T-helper 2 cell treated with Interferon-gamma antibody and Interleukin-4, amounts not matched to agents 5 μg/mL and 100 μg/mL, for 36 hours (primary cell): ENCODE measurements at places on chromosomes 7 and 10.

GRCh38 chr10:80492848-80493521 is 38.9 kb downstream of the TSPAN14 start:
- peaks cover 83% of the 10 kb centered on the region for H3K4me1 ChIP-seq
- H3K36me3 ChIP-seq = peaks cover 91% of the 10 kb centered on the region
- peak overlapping the region; percentile 74 for H3K4me3 ChIP-seq
- H3K27ac ChIP-seq = peak overlapping the region; percentile 87
- no peak for DNase-seq

- DNase-seq = no peak
- no peak overlapping the region for H3K27ac ChIP-seq
- H3K27me3 ChIP-seq = no peaks in the 10 kb centered on the region
- H3K36me3 ChIP-seq = no peaks in the 10 kb centered on the region
- no peaks in the 10 kb centered on the region for H3K4me1 ChIP-seq
- H3K4me3 ChIP-seq = no peak overlapping the region
Observed at GRCh38 chr10:34444223-34445183, 370.6 kb downstream of the PARD3 start.

DNA sequence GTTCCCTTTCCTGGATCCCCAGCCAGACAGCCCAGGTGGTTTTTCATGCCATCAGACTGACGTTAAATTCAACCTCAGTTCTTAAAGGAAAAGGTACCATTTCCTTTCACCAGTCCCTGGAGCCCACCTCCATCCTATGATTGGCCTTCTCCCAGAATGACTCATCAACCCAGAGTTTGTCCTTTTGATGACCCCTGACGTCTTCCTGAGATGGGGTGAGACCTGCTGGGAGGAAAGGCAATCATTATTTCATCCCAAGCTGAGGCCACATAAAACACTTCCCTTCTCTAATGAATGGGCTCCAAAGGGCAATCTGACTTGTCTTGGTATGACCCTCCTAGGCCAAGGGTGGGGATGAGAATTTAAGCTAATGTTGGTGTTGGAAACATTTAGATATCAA is 750.7 kb downstream of the SUGCT start:
- no peaks in the 10 kb centered on the region for H3K36me3 ChIP-seq
- H3K27me3 ChIP-seq = no peaks in the 10 kb centered on the region
- H3K27ac ChIP-seq = no peak overlapping the region
- H3K4me1 ChIP-seq = no peaks in the 10 kb centered on the region

DNA sequence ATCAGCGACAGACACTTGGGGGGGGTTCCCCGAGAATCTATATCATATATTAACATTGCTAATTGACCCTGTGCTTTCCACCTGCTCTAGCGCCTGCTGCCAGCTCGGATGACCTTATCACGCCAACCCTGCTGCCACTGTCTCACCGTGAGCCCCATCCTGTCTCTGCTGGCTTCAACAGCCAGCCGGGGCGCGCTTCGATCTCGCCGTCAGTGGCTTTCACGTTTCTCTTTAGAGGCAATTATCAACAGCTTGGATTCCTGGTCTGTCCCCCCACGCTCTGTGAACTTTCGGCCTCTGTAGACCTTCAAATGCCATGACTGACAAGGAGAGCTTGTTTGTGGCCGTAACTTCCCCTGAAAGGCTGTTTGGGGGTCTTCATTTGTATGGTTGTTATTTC is 123.0 kb downstream of the EBF3 start:
- no peaks in the 10 kb centered on the region for H3K4me1 ChIP-seq
- DNase-seq = no peak
- H3K4me3 ChIP-seq = no peak overlapping the region
- H3K36me3 ChIP-seq = no peaks in the 10 kb centered on the region
- no peaks in the 10 kb centered on the region for H3K27me3 ChIP-seq
- H3K27ac ChIP-seq = no peak overlapping the region

DNA sequence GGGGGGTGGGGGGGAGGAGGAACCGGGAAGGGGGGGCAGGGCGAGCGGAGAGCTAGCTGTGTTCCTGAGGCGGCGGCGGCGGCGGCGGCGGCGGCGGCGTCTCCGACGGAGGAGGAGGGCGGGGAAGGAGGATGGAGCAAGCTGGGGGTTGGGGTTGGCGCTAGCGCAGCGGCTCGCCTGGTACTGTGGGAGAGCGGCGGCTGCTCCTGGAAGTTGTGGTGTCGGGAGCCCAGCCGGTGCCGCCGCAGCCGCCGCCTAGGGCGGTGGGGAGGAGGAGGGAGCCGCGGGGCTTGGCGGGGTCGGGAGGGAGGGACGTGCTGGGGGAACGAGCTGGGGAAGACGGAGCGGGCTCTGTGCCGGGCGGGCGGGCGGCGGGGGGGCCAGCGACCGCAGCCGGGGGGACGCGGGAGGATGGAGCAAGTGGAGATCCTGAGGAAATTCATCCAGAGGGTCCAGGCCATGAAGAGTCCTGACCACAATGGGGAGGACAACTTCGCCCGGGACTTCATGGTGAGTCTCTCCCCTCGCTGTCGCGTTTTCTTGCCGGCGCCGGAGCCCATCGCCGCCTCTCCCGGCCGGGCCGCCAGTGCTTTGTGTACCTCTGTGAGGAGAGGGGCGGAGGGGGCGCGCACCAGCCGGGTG is at the start of gene PTPN12:
TSS of gene PTPN12 (plus strand) at position 160 of the 642 bp plus-strand sequence. CDS start at position 412, 252 bp downstream.
- peaks cover 5% of the 10 kb centered on the region for H3K4me1 ChIP-seq
- H3K4me3 ChIP-seq = peak within 1 kb of the TSS; percentile 97
- peak within 1 kb of the TSS; percentile 88 for H3K27ac ChIP-seq

- H3K36me3 ChIP-seq = no peaks in the 10 kb centered on the region
- H3K4me1 ChIP-seq = peaks cover 16% of the 10 kb centered on the region
- peak overlapping the region; percentile 90 for H3K4me3 ChIP-seq
- H3K27me3 ChIP-seq = peaks cover 1% of the 10 kb centered on the region
- DNase-seq = peak; percentile 72
Observed at GRCh38 chr7:2632733-2633537, 1.1 kb downstream of the TTYH3 start.

- no peaks in the 10 kb centered on the region for H3K4me1 ChIP-seq
- no peak overlapping the region for H3K4me3 ChIP-seq
- no peak for DNase-seq
Observed at GRCh38 chr10:126930883-126931503, 25.8 kb downstream of the DOCK1 start.

DNA sequence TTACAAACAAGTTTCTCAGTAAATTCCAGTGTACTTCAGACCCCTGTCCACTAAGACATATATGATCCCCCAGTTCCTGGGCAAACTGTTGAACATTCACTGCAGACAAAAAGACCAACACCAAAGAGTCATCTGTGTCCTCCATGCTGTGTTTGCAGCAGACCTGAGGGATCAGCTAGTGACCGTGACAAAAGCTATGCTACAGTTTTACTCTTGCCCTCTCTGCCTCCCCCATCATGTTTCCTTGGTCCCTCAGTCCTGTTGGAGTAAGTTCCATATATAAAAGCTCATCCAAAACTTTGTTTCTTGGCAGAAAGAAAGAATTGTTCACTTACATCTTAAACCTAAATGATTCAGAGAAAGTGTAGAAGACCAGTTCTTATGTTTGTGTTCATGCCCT is 56.1 kb downstream of the PODXL start:
- no peak overlapping the region for H3K27ac ChIP-seq
- no peak overlapping the region for H3K4me3 ChIP-seq
- peaks cover 10% of the 10 kb centered on the region for H3K36me3 ChIP-seq
- H3K27me3 ChIP-seq = no peaks in the 10 kb centered on the region
- H3K4me1 ChIP-seq = peaks cover 26% of the 10 kb centered on the region

DNA sequence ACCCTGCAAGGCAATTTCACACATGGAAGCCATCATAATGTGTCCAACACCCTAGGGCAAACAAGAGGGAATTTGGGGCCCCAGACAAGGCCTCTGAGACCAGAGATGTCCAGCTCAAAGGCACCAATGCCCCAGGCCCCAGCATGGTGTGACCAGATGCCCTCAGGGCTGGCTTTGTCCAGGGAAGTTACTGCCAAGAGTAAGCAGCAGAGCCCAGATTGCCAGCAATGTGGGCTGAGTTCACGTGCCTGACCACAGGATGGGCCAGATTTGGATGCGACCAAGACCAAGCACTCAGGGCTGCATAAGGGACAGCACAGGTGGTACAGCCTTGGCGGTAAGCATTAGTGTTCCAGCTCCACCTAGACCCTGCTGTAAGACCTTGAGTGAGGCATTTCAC is 12.7 kb downstream of the MYOF start:
- no peak overlapping the region for H3K4me3 ChIP-seq
- H3K4me1 ChIP-seq = no peaks in the 10 kb centered on the region
- DNase-seq = no peak
- no peak overlapping the region for H3K27ac ChIP-seq

- H3K27me3 ChIP-seq = no peaks in the 10 kb centered on the region
- H3K36me3 ChIP-seq = peaks cover 28% of the 10 kb centered on the region
Observed at GRCh38 chr10:13100349-13101294, 659 bp downstream of the OPTN start.

- no peak overlapping the region for H3K27ac ChIP-seq
- H3K36me3 ChIP-seq = no peaks in the 10 kb centered on the region
- DNase-seq = no peak
- no peaks in the 10 kb centered on the region for H3K27me3 ChIP-seq
- no peaks in the 10 kb centered on the region for H3K4me1 ChIP-seq
Observed at GRCh38 chr7:146557971-146558469, 441.4 kb downstream of the CNTNAP2 start.

- no peak for DNase-seq
- peaks cover 23% of the 10 kb centered on the region for H3K27me3 ChIP-seq
- H3K4me3 ChIP-seq = no peak overlapping the region
Observed at GRCh38 chr7:155342313-155342712, 44.6 kb downstream of the INSIG1 start.

GRCh38 chr7:8176370-8177081 is 85.4 kb downstream of the ICA1 start:
- DNase-seq = peak; percentile 63
- peak overlapping the region; percentile 67 for H3K4me3 ChIP-seq
- H3K36me3 ChIP-seq = peaks cover 14% of the 10 kb centered on the region
- H3K4me1 ChIP-seq = peaks cover 43% of the 10 kb centered on the region

GRCh38 chr10:17676919-17677318 is 33.0 kb downstream of the STAM start:
- H3K36me3 ChIP-seq = peaks cover 15% of the 10 kb centered on the region
- no peak for DNase-seq
- H3K27ac ChIP-seq = no peak overlapping the region
- H3K27me3 ChIP-seq = no peaks in the 10 kb centered on the region
- peaks cover 45% of the 10 kb centered on the region for H3K4me1 ChIP-seq

GRCh38 chr10:78210548-78210947 is 176.9 kb downstream of the RPS24 start:
- no peaks in the 10 kb centered on the region for H3K27me3 ChIP-seq
- H3K27ac ChIP-seq = no peak overlapping the region
- DNase-seq = peak; percentile 5
- no peak overlapping the region for H3K4me3 ChIP-seq
- H3K36me3 ChIP-seq = no peaks in the 10 kb centered on the region

- H3K27me3 ChIP-seq = no peaks in the 10 kb centered on the region
- H3K36me3 ChIP-seq = peaks cover under 1% of the 10 kb centered on the region
- H3K4me3 ChIP-seq = no peak overlapping the region
Observed at GRCh38 chr10:14751921-14752320, 22.8 kb downstream of the FAM107B start.

DNA sequence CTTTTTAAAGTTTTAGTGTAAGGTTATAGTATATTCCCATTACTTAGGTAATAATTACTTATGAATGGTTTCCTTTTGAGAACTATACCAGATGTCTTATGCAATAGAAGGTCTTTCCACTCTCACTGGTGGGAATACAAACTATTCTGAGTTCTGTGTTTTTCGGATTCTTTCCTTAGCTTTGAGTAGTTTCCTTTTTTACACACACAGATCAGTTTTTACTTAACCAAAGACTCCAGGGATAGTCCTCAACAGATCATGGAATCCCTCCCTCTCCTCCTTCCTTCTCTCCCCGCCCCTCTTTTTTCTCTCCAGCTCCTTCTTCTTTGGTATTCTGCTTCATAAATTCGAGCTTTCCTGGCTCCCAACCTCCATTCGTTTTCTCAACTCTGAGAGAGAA is 13.3 kb downstream of the COPG2 start:
- no peaks in the 10 kb centered on the region for H3K27me3 ChIP-seq
- H3K36me3 ChIP-seq = peaks cover 9% of the 10 kb centered on the region
- no peak overlapping the region for H3K4me3 ChIP-seq
- no peak for DNase-seq
- H3K4me1 ChIP-seq = peaks cover 3% of the 10 kb centered on the region

- no peak for DNase-seq
- no peaks in the 10 kb centered on the region for H3K36me3 ChIP-seq
- no peaks in the 10 kb centered on the region for H3K27me3 ChIP-seq
- H3K4me3 ChIP-seq = no peak overlapping the region
- H3K27ac ChIP-seq = no peak overlapping the region
Observed at GRCh38 chr10:83909001-83909400, 230.3 kb upstream of the GHITM start.

GRCh38 chr7:107150375-107151073 is 18.3 kb upstream of the HBP1 start:
- no peaks in the 10 kb centered on the region for H3K36me3 ChIP-seq
- no peaks in the 10 kb centered on the region for H3K27me3 ChIP-seq
- no peak overlapping the region for H3K4me3 ChIP-seq
- no peak overlapping the region for H3K27ac ChIP-seq

GRCh38 chr7:64611717-64612116 is 48.8 kb upstream of the ZNF680 start:
- H3K27me3 ChIP-seq = no peaks in the 10 kb centered on the region
- no peak for DNase-seq
- H3K36me3 ChIP-seq = no peaks in the 10 kb centered on the region

DNA sequence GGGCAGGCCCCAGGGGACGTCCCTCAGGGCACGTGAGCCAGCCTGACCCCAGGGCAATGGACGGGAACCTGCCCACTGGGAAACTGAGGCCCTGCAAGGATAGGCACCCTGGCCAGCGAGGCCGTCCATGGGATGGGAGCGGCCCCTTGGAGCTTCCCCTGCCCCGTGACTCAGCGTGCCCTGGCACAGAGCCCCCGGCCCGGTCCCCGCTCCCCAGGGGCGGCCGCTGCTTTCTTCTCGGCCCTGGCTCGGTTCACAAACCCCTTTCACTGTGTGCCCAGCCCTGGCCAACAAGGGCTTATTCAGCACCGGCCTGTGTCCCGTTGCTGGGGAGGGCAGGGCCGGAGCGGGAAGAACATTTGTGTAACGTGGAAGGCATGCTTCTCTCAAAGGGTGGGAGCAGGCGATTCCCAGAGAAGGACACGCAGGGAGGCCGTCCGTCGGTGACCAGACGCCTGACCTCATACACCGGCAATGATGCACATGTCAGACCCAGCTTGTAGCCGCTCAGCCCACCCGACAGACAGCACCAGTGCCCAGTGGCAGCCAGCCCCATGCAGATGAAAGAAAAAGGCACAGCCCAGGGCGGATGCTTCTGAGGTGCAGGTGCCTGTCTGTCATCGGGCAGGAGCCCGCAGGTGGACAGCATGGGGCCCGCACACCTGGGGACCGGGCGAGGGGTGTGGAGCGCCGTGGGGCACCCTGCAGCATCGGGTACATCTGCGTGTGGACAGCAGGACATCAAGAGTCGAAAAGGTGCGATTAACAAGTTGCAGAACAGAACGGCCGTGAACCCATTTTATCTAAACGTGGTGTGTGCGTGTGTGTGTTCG is 94.5 kb downstream of the PDGFA start:
- H3K27me3 ChIP-seq = no peaks in the 10 kb centered on the region
- H3K36me3 ChIP-seq = no peaks in the 10 kb centered on the region
- no peaks in the 10 kb centered on the region for H3K4me1 ChIP-seq
- no peak overlapping the region for H3K27ac ChIP-seq
